Astrocyte of the cerebellum (primary cell): ENCODE measurements at places on chromosomes 4 and X.
A peak's percentile ranks its signal among the peaks of the same experiment; 100 is the strongest.

GRCh38 chr4:175252642-175253041 lies 334.5 kb downstream of the ADAM29 start:
- no peak for DNase-seq

GRCh38 chr4:91519155-91519554 lies 784.6 kb upstream of the GRID2 start:
- DNase-seq, result no peak

DNA sequence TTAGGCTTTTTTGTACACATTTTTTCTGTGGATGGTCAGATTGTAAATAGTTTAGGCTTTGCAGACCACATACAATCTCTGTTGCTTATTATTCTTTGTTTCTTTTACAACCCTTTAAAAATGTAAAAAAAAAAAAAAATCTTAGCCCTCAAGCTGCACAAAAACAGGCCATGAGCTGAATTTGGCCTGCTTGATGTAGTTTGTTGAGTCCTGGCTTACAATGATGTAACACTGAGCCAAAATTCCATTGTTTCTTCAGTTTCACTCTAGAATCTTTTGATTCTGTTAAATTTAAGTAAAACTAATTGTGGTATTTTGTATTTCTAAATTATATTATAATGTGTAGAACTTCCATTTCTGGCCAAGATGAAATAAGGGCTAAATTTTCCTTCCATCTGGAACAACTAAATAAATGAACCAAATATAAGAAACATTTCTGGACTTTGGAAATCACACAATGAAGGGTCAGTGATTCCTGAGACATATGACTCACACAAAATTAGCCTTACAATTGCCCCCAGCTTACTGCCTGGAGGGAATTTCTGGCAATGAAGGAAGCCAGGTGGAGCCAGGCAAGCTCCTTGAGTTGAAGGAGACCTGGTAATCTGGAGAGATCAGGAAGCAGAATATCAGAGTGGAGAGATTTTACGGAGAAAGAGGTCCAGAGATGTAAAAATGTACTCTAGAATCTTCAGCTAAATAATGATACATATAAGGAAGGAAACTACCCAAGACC lies 29.8 kb downstream of the IQCM start:
- peak; percentile 57 for DNase-seq

- DNase-seq, result no peak
Measured at GRCh38 chr4:101222156-101222845, 125.0 kb downstream of the PPP3CA start.

GRCh38 chr4:182808673-182809416 lies 108.3 kb downstream of the DCTD start:
- DNase-seq, result no peak

- DNase-seq, result no peak
Measured at GRCh38 chrX:110146521-110146920, 143.6 kb downstream of the TMEM164 start.

DNA sequence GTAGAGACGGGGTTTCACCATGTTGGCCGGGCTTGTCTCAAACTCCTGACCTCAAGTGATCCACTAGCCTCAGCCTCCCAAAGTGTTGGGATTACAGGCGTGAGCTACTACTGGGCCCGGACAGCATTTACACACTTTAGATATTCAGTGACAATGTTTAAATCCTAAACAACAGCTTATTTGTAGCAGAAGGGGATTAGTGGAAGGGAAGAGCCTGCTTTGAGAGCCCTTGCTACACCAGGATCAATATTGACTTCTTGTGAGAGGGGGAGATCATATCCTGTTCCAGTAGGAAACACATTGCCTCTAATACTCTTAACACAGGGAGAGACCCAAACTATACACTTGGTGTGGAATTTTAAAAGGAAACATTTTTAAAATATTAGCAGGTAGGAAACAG lies 7.1 kb downstream of the MGST2 start:
- no peak for DNase-seq

DNA sequence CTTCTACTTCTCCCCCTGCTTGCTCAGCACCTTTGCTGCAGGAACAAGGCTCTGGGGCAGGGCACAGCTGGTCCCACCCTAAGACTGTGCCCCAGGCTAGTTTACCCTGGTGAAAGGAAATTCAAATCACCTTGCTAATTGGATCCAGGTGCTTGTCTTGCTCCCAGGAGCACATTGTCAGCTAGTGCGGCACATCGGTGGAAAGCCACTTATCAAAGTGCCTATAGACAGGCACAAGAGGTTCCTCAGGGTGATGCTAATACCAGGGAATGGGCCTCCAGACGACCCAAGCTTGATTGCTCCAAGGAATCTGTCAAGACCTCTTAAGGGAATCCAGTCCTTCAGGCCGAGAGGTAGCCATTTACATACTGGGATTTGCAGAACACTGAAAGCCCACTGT lies 64.5 kb upstream of the PRPS1 start:
- no peak for DNase-seq

GRCh38 chr4:151218343-151218742 lies 58.6 kb upstream of the PRSS48 start:
- DNase-seq, result no peak

DNA sequence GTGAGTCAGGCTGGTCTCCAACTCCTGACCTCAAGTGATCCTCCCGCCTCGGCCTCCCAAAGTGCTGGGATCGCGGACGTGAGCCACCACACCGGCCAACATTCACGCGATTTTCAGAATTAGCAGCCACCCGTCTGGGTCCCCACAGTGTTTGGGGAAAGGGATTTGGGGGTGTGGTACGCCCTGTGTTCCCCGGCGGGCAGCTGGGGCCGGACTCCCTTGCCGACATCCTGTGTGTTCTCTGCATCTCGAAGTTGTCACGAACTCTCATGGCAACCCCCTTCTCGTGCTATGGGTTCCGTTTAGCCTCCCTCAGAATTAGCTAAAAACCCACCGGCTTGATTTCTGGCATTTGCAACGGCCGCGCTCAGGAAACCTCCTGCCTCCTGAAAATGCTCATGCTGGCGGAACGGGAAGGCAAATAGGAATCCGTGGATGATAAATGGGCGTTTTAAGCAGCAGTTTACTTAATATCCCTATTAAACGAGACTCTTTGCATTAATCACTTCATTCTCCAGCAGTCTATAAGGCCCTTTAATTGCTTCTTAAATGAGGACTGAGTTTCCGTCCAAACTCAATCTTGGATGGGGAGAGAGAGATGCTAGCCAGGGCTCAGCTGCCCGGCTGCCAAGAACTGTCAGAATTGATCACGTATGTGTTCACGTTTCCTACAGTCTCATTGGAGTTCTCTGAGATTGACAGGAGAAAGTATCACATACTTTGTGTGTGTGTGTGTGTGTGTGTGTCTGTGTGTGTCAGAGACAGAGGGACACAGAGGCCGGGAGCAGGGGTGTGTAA lies 78.9 kb upstream of the PPP2R3B start:
- DNase-seq, result no peak

DNA sequence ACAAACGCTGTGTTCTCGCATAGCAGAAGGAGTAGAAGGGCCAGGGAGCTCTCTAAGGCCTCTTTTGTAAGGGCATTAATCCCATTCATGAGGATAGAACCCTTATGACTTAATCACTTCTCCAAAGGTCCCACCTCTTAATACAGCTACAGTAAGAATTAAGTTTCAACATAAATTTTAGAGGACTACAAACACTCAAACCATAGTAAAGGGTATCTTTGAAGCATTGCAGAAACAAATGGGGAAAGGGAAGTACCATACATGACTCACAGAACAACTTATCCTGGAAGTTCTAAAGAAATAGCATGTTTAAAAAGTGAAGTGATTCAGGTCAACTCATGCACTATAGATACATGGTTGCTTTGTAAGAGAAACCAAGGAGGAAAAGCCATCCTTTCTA lies 680.8 kb downstream of the RPA4 start:
- DNase-seq, result no peak

- DNase-seq, result no peak
Measured at GRCh38 chr4:59258002-59258401, 1942.1 kb upstream of the ADGRL3 start.

GRCh38 chr4:54942721-54943120 lies 182.7 kb downstream of the KDR start:
- DNase-seq, result no peak

DNA sequence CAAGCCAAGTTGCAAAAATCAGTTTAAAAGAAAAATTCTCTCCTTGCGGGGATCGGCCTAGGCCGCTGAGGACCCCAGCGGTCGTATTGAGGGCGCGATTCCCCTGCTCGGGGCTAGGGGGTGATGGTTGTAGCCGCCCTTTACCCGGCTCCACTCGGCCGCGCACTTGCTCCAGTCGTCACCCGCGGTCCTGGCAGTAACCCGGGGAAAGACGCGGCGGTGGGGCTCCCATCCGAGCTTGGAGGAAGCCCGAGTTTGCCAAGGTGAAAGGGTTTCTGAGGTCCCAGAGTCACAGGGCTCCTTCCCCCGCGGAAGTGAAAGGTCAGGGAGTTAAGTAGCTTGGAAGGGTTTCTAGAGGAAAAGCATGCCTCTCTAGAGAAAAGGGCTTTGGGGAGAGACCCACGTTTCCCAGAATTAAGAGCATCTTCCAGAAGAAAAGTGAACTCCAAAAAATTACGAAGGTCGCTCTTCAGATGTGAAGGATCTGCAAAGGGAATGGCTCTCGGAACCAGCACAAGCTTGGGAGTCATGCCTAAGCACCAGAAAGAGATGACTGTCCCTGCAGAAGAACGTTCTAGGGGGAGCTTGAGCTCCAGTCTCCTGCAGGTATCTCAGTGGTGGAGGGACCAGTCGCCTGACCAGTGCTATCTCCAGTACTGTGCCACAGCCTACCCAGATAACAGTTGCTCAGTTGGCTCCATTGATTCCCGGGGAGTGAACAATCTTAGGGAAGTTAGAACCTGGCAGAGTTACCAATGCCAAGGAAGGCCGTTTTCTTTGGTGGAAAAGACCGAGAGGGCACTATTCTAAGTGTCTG lies 875 bp downstream of the LAP3 start:
- no peak for DNase-seq

DNA sequence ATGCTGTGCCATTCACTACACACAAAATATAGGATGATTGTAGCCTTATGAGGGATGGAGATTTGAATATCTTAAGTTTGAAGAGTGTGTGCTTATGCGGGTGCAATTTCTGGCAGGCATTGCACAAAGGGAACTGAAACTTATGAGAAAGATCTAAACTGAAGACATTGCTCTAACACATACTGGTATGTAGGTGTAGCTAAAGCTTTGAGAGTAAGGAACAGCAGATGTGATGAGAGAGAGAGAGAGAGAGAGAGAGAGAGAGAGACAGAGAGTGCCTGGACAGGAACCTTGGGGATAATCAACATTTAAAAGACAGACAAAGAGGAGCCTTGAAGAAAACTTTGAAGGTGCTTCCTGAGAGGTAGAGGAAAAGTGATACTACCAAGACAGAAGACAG lies 379.7 kb downstream of the SPRY1 start:
- no peak for DNase-seq

DNA sequence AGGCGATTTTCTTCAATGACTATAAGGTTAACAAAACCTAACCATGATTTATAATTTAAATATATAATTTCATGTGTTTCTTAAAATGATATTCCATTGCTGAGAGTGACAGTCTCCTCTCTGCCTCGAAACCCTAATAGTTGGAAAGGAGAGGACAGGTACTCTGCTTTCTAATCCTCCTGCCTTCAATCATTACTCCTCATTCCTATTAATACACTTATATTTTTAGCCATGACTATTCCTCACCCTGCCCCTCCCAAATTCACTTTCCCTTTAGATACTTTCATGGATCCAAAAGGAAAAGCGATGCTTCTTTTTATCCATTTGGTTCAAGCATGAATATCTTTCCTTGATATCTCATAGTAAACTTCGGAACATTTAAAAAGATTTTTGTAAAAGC lies 418.2 kb downstream of the CCSER1 start:
- DNase-seq, result no peak

- no peak for DNase-seq
Measured at GRCh38 chr4:38385093-38386004, 278.6 kb upstream of the KLF3 start.

GRCh38 chrX:18017411-18017810 lies 156.3 kb upstream of the RAI2 start:
- no peak for DNase-seq

GRCh38 chr4:138063581-138063980 lies 178.6 kb downstream of the SLC7A11 start:
- DNase-seq, result no peak

- no peak for DNase-seq
Measured at GRCh38 chr4:184387351-184387750, 87.0 kb downstream of the IRF2 start.

DNA sequence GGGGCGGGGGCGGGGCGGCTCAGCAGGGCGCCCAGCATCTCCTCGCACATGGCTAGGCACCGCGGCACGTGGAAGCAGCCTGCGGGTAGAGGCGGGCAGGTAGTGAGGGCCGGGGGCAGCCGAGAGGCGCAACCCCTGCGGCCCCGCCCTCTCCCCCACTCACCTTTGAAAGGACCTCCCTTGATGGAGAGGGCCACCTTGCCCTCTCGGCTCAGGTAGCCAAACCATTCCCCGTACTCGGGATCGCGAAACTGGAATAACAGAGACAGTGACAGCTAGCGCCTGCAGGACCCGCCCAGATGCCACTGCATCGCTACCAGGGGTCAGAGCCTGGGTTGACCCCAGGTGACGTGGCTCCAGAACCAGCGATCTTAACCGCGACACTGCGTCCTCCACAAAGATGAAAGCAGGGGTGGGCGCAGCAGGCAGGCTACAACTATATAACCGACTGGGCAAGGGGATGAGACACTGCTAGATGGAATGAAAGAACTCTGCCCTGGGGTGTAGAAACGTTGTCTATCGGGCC lies 552 bp upstream of the NAA10 start:
- DNase-seq, result no peak

DNA sequence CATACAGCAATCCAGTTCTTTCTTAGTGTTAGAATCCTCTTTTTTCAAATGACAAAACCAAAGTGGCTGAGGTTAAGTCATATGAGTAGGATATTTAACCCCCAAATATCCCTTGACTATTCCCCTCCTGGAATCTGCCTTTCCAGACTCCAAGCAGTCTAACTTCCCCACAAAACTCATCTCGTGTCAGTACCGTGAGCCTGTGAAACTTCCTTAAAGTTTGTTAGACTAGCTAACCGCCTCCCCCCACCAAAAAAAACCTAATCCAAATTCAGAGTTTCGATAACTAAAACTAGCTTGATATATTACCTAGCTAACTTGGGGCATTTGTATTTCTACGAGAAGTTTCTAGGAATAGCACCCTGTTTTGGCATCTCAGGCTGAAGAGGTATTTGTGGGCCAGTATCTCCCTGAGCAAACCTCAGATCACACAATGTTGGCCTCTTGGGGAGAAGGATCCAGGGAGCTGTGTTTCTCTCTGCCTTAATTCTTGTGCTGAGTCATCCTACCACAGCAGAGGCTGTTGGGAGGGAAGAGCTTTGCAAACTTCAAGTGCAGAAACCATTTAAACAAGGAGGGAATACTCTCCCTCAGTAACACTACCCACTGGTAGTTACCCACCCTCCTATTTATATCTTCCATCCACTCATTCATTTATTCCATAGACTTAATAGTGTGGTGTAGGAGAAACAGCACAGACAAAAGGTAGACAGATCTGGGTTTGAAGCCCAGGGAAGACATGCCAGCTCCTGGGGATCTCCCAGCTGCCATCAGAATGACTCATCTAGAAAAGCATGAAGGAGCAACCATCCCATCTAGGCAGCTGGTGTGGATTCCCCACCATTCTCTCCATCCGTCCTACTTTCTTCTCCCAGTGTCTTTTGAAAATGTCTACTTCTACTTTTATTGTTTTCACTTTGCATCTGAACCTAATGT lies 39.3 kb upstream of the TXK start:
- peak; percentile 58 for DNase-seq

- no peak for DNase-seq
Measured at GRCh38 chr4:96073461-96073860, 233.6 kb downstream of the PDHA2 start.
